ENCODE measurements at places on chromosomes 16 and 17.
A peak's percentile ranks its signal among the peaks of the same experiment; 100 is the strongest.

- DNase-seq: no peak
Observed at GRCh38 chr17:47281216-47281615, 27.6 kb downstream of the ITGB3 start.

DNA sequence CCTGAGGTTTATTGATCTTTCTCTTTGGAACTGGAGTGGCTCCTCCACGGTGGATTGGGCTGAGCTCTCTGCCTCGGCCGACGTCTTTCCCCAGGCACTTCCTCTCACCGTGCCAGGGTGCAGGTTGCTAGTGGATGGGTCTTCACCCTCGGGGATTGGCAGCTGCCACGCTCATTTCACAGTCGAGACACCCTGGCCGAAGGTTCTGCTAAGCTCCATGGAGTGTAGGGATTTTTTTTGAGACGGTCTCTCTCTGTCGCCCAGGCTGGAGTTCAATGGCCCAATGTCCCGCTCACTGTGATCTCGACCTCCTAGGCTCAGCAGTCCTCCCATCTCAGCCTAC lies 280.8 kb downstream of the SEC14L1 start:
- DNase-seq: no peak

DNA sequence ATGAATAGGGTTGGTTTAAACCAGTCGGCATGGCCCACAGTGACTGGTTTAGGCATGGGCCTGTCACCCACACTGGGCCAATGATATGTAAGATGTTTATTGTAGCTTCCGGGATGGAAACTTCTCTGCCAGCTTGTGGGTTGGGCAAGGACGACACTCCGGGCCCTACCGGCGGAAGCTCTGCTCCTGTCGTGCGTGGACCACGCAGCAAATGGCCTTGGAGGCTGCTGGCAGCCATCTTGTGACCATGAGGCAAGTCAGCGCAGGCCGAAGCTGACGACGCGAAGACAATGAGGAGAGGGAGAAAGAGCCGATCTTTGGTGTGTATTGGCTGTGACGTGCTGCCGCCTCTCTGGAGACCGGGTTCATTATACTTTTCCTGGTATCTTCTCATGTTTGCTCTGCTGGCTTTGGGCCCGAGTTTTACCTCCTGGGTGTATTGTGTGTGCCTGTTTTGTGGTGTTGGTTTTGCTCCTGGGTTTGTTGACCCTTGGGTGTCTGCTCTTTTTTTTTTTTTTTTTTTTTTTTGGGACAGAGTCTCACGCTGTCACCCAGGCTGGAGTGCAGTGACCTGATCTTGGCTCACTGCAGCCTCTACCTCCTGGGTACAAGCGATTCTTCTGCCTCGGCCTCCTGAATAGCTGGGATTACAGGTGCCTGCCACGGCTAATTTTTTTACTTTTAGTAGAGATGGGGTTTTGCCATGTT lies 15.4 kb downstream of the SLC25A10 start:
- peak; percentile 51 for DNase-seq

DNA sequence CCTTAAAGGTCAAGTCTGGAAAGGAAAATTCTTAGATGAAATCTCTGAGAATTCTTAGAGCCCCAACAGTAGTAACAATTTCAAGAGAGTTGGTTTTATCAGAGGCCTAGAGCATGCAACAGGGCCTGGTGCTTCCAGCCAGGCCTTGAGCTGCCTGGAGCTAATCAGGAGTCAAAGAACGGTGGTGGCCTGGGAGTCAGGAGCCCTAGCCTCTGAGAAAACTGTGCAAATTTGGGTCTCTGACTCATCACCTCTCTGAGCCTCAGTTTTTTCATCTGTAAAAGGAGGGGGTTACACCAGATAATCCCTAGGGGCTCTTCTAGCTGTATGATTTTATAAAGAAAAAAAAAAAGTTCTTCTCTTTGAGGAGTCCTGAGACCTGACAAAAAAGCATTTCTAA lies 227.3 kb upstream of the RPL38 start:
- no peak for DNase-seq

DNA sequence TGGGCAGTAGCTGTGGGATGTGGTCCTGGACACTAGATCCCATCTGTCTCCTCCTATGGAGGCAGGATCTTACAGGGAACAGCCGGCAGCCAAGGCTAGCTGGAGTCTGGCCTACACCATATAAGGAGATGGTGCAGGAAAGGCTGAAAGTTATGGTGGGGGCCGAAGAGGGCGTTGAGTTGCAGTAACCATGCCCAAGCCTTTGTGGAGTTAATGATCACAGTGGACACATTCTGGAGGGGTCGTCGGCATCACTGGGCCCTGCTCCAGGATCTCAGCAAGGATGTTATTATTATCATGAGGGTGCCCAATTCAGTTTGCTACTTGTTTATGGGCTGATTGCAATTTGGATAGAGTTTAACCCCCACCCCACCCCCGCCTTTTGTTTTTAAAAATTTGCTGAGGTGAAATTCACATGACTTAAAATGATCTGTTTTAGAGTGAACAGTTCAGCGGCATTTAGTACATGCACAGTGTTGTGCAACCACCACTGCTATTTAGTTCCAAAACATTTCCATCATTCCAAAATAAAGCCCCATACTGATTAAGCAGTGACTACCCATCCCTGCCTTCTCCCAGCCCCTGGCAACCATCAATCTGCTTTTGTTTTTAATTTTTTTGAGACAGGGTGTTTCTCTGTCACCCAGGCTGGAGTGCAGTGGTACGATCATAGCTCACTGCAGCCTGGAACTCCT lies 184.3 kb upstream of the CACNG3 start:
- DNase-seq: no peak

DNA sequence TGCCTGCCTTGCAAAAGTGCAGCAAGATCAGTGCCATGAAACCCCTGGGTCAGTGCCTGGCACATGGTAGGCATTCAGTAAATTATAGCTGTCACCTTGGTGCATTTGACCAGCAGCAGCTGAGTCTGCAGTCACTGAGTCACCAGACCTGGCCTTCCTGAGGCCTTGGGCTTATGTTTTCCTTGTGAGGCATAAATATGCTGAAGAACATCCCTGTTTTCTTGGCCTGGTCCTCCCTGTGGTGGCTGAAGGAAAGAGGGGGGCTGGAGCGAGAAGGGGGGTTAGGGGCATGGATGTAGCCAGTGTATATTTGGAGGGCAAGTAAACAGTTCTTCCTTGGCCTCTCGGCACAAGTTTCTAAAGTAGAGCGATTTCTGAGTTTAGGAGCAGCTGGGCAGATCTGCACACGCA lies 26.5 kb downstream of the EPN2 start:
- no peak for DNase-seq

- DNase-seq: no peak
Observed at GRCh38 chr16:54370278-54371040, 83.9 kb upstream of the IRX3 start.

Measured in HT-29 (cell line).